ENCODE measurements at places on chromosomes 2 and 18. TPM values are rescaled to one million over a fixed set of nuclear protein-coding genes. Genes with fewer than 3 reads are reported as not detected.

Gene KLHL14
- total RNA-seq: not detected

Gene CGREF1
- total RNA-seq: 8.7 TPM

Gene ACTG2
- total RNA-seq: 0.16 TPM

Gene PLGLB1
- 1.1 TPM for total RNA-seq

Gene LTBP1
- 15.2 TPM for total RNA-seq

Gene AQP12A
- total RNA-seq: not detected

Gene IL36B
- 0.13 TPM for total RNA-seq

Gene CNDP1
- not detected for total RNA-seq

Gene FMNL2
- 30.8 TPM for total RNA-seq

Gene ST6GAL2
- total RNA-seq: 19.4 TPM

Gene PAIP2B
- 0.34 TPM for total RNA-seq

Gene ODC1
- total RNA-seq: 133 TPM

Gene FSIP2
- total RNA-seq: not detected

Gene CTAGE1
- total RNA-seq: not detected

Gene TUBA4A
- total RNA-seq: 378 TPM

Gene SLC4A5
- total RNA-seq: 0.40 TPM

Gene IGFBP5
- 0.31 TPM for total RNA-seq

Gene ATP8B1
- 9.0 TPM for total RNA-seq

Gene SGPP2
- 0.16 TPM for total RNA-seq

Gene PNO1
- 54.0 TPM for total RNA-seq

Gene LIMS1
- total RNA-seq: 64.0 TPM

Gene HOXD1
- 0.20 TPM for total RNA-seq

Gene BOLL
- total RNA-seq: not detected

Gene SF3B1
- total RNA-seq: 134 TPM

Gene AGAP1
- total RNA-seq: 18.8 TPM

Gene NYAP2
- total RNA-seq: not detected

Gene PARD3B
- total RNA-seq: 1.2 TPM

Gene ALK
- not detected for total RNA-seq

Gene FOXI3
- not detected for total RNA-seq

Gene CDK15
- not detected for total RNA-seq

Gene CHRNA1
- total RNA-seq: not detected

Gene VSNL1
- total RNA-seq: not detected

Gene TMEM247
- not detected for total RNA-seq

Gene SCN7A
- total RNA-seq: not detected

Gene AGXT
- total RNA-seq: not detected

Gene CAPG
- total RNA-seq: 105 TPM

Gene OTX1
- total RNA-seq: 3.5 TPM

Gene FNDC4
- 4.6 TPM for total RNA-seq

Gene PROC
- 3.2 TPM for total RNA-seq

Gene UGT1A4
- total RNA-seq: not detected

Gene PCARE
- not detected for total RNA-seq

Gene SERPINB10
- not detected for total RNA-seq

Gene ARHGAP15
- not detected for total RNA-seq

Gene STEAP3
- 47.6 TPM for total RNA-seq

Gene CNTNAP5
- not detected for total RNA-seq

Gene CD8B
- not detected for total RNA-seq

Gene SPHKAP
- not detected for total RNA-seq

Gene GTF3C2
- total RNA-seq: 65.9 TPM

Gene POTEI
- 0.01 TPM for total RNA-seq

Gene ATG4B
- total RNA-seq: 52.3 TPM

Gene UPP2
- total RNA-seq: not detected

Data from A549 treated with CpdA at 1 μM for 4 hours (cell line).